ENCODE measurements at places on chromosomes 2 and 18.

- no peak for DNase-seq
Measured at GRCh38 chr2:186516396-186516795, 30.3 kb downstream of the ZC3H15 start.

- DNase-seq: no peak
Measured at GRCh38 chr2:205709319-205709718, 27.0 kb downstream of the NRP2 start.

GRCh38 chr2:155377266-155377680 lies 678.8 kb downstream of the KCNJ3 start:
- DNase-seq: no peak

GRCh38 chr2:178256382-178257042 lies 62.2 kb downstream of the OSBPL6 start:
- no peak for DNase-seq

- no peak for DNase-seq
Measured at GRCh38 chr2:128305555-128306080, 13.1 kb downstream of the HS6ST1 start.

DNA sequence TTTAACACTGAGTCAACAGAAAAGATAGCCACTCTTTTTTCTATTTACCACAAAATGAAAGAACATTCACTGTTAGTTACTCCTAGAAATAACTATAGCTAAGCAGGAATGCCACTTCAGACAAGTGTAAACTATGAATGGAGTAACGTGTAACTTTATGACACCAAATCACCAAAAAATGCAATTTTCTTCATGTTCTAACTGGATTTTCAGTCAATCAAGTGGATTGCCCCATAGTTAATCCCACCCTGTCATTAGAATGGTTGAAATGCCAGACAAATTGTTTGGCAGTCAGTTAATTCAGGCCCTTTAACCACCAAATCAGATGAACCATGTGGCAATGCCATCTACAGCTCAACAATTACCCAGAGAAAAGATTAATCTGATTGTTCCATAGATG lies 9.9 kb downstream of the EPHA4 start:
- no peak for DNase-seq

DNA sequence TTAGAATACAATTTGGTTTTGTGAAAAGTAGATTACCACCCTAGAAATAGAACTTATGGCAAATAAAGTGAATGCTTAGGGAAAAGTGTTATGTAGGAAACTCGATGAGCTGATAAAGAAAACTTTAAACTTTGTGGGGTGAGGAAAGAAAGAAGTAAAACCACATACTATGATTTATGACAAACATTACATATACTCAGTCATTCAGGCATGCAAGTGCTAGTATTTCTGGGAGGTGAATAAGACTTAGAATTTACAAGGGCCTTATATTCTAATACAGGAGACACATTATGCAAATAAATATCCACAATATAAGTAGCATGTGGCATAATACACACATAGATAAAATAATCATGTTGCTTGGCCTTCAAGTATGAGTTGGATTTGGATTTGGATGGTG lies 618.1 kb downstream of the XIRP2 start:
- no peak for DNase-seq

- no peak for DNase-seq
Measured at GRCh38 chr2:137729305-137729704, 235.0 kb upstream of the HNMT start.

- no peak for DNase-seq
Measured at GRCh38 chr18:68666381-68666780, 48.5 kb downstream of the TMX3 start.

GRCh38 chr2:100976645-100977391 lies 25.3 kb upstream of the RPL31 start:
- DNase-seq: no peak

GRCh38 chr2:26335231-26335630 lies 10.7 kb upstream of the SELENOI start:
- no peak for DNase-seq

GRCh38 chr2:221911890-221912289 lies 339.8 kb upstream of the EPHA4 start:
- no peak for DNase-seq

- no peak for DNase-seq
Measured at GRCh38 chr2:21916934-21917522, 793.3 kb downstream of the TDRD15 start.

DNA sequence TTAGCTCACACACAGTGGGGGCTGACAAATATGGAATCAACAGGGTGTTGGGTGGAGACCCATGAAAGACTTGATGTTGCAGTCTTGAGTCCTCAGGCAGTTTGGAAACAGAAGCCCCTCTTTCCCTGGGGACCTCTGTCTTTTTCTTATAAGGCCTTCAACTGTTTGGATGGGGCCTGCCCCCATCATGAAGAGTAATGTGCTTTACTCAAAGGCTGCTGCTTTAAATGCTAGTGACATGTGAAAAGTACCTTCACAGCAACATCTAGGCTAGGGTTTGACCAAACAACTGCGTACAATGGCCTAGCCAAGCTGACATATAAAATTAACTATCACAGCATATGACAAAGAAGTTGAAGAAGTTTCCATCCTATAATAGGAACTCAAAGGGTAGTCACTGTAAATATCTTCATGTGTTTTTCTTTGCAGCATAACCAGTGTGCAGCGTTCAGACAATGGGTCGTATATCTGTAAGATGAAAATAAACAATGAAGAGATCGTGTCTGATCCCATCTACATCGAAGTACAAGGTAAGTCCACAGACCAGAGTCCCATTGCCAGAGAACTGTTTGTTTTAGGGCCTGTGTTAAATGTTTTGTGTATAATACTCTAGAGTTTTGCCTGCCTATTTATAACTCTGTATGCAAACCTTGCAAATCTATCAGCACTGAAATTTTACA lies 46.3 kb downstream of the MERTK start:
- DNase-seq: no peak
